ENCODE measurements at places on chromosomes 4 and X.

- peak; percentile 8 for DNase-seq
Observed at GRCh38 chr4:185086053-185086452, 57.0 kb upstream of the SLC25A4 start.

- no peak for DNase-seq
Observed at GRCh38 chr4:7831858-7832730, 107.6 kb downstream of the AFAP1 start.

- DNase-seq: no peak
Observed at GRCh38 chrX:154019061-154019621, 561 bp downstream of the IRAK1 start.

GRCh38 chr4:138223231-138223910, 18.8 kb downstream of the SLC7A11 start:
- DNase-seq: no peak

DNA sequence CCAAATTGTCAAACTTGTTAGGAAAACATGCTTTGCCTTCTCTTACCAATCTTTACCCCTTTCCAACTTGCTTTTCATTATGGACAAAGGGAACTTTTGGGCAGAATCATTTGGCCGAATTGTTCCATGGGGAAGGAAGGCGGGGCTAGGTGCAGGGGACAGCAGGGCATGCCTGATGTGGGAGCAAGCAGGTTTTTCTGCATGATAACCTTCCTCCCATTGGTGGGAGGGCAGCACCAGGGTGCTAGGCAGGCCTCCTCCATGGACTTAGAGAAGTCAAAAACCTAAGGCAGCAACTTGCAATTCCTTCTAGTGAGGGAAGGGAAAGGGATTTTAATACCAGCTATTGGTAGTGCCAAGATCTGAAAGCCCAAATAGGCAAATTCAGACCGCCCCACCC, 260.5 kb downstream of the MAPK10 start:
- no peak for DNase-seq

DNA sequence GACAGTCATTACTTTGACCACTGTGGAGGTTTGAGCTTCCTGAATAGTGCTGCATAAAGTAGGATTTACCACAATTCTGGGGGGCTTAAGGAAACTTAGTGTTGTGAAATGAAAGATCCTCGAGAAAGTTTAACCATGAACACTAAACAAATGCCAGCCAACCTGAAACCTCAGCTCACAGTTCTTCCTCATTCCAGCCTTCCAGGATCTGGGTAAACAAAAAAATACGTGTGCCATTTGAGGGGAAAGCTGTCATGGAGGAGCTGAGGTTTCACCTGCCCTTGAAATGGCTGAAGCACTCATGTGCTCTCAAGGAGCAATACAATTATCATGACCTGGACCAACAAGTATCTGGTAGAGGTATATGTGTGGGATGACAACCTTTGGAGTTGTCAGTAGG, 142.7 kb downstream of the NPNT start:
- no peak for DNase-seq

DNA sequence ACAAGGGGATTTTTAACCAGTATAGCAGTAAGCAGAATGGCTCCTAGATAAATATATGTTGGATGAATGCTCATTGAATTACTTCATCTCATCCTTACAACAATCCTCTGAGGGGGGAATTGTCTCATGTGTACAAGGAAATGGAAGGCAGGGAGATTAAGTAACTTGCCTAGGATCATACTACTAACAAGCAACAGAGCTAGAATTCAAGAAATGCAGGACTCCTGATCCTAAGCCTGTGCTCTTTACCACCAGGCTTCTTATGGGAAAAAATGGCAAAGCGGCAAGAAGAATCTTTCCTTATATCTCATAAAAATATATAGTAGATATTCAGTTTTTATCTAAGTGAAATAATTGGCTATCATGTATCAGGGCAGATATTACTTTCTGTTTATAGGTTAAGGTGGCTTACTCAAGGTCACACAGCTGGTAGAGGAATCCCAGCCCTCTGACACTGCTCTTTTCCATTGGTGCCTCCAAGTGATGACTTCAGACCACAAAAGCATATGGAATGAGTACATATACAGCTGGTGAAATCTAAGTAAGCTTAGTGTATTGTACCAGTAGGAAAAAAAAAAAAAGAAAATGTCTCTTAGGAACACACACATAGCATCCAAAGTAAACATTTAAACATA, 2.1 kb downstream of the ABHD18 start:
- DNase-seq: no peak
